ENCODE measurements at places on chromosomes 6 and 20.

DNA sequence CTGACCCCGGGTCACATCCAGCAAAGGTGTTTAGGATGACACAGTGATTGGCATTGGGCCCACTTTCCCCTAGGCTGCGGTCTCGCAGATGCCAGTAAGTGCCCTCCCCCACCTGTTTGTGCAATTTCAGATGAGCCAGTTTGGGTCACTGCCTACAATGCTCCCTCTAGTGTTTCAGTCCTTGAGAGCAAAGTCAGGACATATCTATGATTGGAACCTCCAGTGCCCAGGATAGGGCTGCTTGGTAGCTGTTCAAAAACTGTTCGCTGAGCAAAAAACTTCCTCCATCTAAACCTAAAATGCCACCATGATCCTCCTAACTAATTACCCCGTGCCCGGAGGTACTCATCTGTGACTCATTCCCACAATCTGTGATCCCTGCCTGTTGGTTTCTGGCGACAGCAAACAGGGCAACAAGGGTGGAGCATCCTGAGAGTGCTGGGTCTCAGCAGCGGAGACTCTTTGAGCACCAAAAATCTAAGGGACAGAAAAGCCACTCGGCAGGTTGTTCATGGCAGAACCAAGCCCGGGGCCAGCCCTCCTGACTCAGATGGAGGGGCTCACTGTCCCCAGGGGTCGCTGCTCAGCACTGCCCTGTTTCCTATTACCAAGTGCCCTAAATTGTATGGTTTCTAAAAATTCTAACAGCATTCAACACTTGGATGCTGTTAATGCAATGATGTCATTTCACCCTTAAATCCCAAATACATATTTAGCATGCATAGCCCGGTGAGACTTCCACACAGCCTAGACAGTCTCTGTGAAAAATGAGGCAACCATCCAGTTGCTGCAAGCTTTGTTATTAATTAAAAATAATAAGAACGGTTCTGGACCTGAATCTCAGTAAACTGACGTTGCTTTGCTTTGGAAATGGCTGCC, 5.0 kb downstream of the VSX1 start:
- DNase-seq = peak; percentile 70

GRCh38 chr6:143949535-143949934, 58.5 kb downstream of the PLAGL1 start:
- no peak for DNase-seq

GRCh38 chr6:93420163-93420795, 920 bp upstream of the EPHA7 start:
- DNase-seq = no peak

GRCh38 chr6:130161683-130162404, 60.9 kb downstream of the SAMD3 start:
- DNase-seq = no peak

GRCh38 chr6:137193256-137194070, 20.0 kb upstream of the IL22RA2 start:
- DNase-seq = no peak

DNA sequence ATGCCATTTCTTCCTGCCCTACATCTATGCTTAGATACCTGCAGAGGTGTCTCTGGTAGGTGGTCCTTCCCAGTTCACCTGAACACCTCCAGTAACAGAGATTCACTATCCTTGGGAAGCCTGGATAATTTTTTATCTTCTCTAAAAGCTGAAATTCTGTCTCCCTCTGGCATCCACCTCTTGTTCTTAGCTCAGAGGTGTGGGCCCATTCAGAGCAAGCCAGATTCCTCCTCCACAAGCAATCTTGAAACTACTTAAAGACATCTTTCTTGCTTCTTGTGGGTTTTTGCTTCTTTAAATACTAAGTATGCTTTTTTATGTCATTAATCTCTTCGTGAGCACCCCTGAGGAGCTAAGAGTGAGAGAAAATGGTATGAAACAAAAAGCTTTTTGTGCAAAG, 10.4 kb upstream of the SNRPB2 start:
- no peak for DNase-seq

GRCh38 chr6:164211254-164211653, 796.7 kb downstream of the QKI start:
- no peak for DNase-seq

DNA sequence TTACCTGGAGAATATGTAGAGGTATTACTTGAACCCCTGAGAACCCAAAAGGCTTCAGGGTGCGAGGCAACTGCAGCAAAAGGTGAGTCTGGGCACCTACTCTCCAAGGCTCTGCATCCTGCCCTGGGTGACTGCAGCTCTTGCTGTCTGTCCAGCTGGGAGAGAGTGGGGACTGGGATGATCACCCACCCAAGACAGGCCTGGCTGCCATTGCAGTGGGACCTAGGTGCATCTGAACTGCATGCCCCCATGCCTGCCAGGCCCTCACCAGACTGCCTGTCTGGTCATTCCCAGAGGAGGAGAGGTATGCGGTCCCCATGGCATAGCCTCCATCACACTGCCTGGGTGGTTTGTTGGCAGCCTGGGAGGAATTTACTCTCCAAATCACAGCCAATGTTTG, 563.9 kb downstream of the TFAP2A start:
- DNase-seq = no peak

- no peak for DNase-seq
These were observed 150.4 kb downstream of the PCSK2 start for GRCh38 chr20:17377231-17377630.

DNA sequence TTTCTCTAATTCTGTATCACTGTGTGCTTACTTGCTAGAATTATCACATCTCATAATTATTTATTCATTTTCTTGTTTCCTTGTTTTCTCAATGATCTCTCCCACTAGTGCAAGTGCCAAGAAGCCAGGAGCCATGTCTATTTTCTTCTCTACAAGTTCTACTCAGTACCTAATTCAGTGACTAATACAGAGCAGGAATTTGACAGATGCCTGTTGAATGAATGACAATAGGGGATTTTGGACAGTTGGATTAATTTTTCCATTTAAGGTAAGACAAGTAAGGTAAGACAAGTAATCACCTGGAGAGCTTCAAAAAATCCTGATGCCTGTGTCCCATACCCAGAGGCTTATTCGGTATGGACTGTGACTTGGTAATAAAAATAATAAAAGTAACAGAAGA, 81.0 kb downstream of the EDN1 start:
- no peak for DNase-seq

- no peak for DNase-seq
These were observed 68.0 kb downstream of the SLC35F1 start for GRCh38 chr6:117974914-117975627.

GRCh38 chr6:136823128-136823660, 802 bp downstream of the PEX7 start:
- no peak for DNase-seq

DNA sequence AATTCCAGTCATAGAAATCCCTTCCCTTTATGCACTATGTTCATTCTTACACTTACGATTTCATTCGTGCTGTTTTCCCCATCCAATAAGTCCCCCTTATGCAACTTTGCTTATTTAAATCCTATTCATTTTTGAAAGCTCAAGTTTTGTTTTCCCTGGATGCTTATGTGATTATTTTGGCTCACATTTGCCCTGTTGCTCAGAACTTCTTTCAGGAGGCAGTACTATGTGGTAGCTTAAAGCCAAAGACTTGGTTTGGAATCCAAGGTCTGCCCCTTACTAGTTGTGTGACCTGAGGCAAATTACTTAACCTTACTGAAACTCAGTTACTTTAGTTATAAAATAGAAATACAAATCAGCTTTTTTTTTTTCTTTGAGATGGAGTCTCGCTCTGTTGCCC, 59.6 kb downstream of the MOXD1 start:
- no peak for DNase-seq

GRCh38 chr6:169648617-169649016, 53.2 kb downstream of the WDR27 start:
- no peak for DNase-seq

- DNase-seq = peak; percentile 71
These were observed 728 bp downstream of the ITPR3 start for GRCh38 chr6:33621711-33622388.

DNA sequence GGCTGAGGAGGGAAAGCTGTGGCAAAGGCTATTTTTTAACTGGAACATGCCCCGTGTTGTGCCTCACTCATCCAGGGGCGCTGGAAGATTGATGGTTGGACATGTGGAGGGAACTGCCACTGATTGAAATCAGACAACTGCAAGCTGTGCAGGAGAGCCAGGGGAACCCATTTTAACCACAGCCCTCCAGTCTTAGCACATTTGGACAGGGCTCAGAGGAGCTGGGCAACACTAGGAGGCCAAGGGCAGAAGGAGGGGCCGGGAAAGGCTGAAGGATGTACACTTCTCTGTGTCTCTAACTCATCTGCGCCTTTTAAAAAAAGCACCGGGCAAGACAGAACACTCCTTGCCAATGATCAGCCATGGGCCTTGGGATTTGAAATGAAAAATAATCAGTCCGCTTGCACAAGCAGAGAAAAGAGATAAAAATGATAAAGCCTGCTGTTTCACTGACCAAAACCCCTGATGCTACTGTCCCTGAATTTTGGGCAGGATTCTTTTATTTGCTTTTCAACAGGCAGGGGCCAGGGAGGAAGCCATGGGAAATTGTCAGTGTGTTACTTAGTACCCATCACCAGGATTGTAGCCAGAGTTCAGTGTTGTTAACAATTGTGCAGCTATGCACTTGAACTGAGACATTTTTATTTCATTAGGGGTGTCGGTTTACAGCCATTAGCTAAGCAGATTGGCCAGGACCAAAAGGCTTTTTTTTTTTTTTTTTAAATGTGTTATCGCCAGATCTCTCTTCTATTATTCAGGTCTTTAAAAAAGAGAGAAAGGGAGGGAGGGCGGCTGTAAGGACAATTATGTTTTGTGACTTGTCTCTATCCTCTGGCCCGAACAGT, 109.3 kb upstream of the EYA4 start:
- no peak for DNase-seq

DNA sequence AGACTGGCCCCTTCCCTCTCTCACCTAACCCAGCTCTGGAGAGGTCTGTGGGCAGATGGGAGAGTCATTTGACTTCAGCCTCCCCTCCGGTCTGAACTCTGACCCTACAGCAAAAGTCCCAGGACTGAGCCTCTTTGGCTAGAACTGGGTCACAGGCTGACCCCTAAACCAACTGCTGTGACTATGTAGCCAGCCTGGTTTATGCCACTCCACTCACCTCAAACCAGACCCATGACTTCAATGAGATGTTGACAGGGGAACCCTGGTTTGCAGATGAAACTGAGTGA, 864 bp upstream of the OSBPL2 start:
- DNase-seq = no peak

Measured in 8988T (cell line).